Tongue (tissue), 3 donors: ENCODE measurements at places on chromosomes 5 and 9. TPM values are rescaled to one million over a fixed set of nuclear protein-coding genes. Genes with fewer than 3 reads are reported as not detected.
A peak's percentile ranks its signal among the peaks of the same experiment; 100 is the strongest.

Gene MZB1
- 0.62 TPM for total RNA-seq

Gene ANP32B
- total RNA-seq: 15.8 TPM

DNA sequence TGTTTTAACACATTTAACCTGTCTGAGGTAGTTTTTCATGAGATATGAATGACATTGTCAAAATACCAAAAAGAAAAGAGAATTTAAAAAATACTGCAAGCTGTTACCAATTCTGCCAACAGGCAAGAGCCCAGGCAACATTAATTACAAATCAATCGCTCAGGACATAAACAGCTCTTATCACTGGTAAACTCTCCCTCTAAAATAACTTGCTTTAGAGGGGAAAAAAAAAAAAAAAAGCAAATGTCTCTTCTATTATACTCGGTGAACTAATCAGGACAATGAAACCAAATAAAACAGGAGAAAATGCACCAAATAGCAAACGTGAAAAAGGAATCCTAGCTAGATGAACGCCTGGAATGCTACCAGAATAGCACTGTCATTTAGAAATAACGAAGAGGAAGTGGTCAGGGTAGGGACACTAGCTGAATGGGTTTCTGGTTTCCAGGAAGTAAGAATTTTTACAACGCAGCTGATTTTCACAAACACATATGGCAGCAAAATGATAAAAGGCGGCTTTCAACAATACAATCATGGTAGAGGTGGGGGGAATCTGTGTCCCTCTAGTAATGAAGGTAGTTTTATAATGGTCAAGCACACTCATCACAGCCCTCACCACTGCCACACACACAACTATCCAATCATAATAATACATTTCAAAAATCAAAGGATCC lies 94.9 kb downstream of the DENND1A start:
- DNase-seq: peak; percentile 35

- DNase-seq: peak; percentile 30
Observed at GRCh38 chr5:84274585-84275468, 109.9 kb downstream of the EDIL3 start.

- DNase-seq: no peak
Observed at GRCh38 chr9:120242116-120242811, 337.7 kb downstream of the CDK5RAP2 start.

Gene TAS2R1
- not detected for total RNA-seq

- peak; percentile 51 for DNase-seq
Observed at GRCh38 chr5:124995421-124995820, 249.0 kb upstream of the ZNF608 start.
